ENCODE measurements at places on chromosomes 16 and 17.

DNA sequence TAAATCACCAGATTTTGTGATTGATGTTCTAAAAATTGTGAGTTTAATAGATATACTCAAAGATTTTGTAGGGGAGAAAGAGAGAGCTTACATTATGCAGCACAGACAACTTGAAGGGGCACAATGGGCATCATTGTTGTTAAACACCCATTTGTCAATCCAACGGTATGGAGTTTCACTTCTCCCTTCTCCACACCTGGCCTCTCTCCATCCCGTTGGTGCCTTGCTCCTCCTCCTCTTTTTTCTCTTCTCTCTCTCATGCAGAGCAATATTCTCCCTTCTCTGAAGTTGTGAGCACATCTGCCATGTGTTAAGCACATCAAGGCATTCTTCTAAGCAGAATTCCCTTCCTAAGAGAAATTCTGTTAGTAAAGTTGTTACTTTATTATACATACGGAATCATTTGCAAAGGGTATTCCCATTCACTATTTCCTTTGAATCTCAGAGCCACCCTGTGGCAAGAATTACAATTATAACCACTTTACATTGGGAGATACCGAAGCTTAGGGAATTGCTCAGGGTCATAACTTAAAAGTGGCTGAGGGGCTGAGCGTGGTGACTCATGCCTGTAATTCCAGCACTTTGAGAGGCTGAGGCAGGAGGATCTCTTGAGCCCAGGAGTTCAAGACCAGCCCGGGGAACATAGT is 40.5 kb upstream of the SKAP1 start:
- DNase-seq, result no peak

GRCh38 chr17:49349541-49349940 is 12.5 kb downstream of the ZNF652 start:
- DNase-seq, result no peak

- peak; percentile 26 for DNase-seq
Measured at GRCh38 chr16:12758670-12759558, 44.8 kb downstream of the CPPED1 start.

DNA sequence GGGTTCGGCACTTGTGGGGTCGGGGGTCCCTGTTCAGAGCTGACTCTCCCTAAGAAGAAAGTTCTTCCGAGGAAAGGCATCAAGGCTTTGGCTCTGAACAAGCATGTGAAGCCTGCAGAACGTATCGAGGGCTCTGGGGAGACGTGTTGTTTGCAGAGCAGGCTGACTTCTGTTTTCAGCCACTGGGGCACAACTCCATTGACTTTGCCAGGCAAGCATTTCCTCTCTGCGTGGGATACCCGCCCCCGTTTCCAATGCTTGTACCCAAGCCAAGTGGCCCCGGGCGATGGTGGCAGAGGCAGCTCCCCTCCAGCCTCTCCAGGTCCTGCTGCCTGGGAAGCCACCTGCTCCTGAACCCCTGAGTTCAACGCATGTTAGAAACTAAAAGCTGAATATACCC is 255.7 kb downstream of the RBFOX3 start:
- DNase-seq, result no peak

- no peak for DNase-seq
Measured at GRCh38 chr17:28345419-28346198, 10.0 kb downstream of the TNFAIP1 start.

DNA sequence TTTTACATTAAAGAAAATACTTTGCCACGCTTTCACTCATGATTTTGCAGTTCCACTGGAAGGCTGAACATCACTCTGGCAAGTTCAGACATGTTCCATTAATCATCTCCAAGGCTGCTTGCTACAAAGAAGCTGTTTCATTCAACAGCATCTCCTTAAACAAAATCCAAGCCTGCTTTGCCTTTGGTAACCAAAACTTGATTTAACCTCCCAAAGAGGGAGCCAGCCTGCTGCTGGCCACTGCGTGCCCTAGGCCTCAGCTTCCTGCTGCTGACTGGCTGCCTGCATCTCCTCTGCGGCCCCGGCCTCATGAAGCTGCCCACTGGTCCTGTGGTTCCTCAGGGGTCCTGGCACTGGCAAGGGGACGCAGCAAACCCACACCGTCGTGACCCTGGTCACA is 31.8 kb downstream of the ANKRD11 start:
- no peak for DNase-seq

DNA sequence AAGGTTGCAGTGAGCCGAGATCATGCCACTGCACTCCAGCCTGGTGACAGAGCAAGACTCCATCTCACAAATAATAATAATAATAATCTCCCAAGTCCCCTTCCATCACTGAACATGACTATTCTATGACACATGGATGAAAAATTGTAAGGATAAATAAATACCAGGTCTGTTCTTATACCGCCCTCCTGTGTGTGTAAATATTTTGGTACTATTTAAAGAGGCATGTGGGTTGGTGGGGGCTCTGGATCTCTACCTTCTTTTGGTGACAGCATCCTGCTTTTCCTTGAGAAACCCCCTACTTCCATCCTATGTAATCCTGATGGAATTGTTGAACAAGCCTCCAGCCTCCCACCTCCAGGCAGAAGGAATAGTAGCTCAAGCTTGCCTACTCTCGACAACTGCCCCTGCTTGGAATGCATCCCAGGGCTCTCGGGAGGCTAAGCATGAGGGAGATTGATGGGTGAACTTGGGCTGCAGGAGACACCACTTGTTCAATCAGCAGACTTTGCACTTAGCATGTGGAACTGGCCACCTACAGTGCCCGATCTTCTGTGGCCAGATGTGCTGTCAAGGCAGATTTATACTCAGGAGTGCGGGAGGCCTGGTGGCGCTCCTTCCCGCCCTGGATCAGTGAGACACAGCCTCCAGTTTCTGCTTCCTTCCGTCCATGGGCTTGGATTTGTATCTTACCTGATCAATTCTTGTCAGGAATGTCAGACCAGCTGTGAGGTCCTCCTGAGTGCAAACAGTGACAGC is 287.4 kb downstream of the SLC39A11 start:
- no peak for DNase-seq

DNA sequence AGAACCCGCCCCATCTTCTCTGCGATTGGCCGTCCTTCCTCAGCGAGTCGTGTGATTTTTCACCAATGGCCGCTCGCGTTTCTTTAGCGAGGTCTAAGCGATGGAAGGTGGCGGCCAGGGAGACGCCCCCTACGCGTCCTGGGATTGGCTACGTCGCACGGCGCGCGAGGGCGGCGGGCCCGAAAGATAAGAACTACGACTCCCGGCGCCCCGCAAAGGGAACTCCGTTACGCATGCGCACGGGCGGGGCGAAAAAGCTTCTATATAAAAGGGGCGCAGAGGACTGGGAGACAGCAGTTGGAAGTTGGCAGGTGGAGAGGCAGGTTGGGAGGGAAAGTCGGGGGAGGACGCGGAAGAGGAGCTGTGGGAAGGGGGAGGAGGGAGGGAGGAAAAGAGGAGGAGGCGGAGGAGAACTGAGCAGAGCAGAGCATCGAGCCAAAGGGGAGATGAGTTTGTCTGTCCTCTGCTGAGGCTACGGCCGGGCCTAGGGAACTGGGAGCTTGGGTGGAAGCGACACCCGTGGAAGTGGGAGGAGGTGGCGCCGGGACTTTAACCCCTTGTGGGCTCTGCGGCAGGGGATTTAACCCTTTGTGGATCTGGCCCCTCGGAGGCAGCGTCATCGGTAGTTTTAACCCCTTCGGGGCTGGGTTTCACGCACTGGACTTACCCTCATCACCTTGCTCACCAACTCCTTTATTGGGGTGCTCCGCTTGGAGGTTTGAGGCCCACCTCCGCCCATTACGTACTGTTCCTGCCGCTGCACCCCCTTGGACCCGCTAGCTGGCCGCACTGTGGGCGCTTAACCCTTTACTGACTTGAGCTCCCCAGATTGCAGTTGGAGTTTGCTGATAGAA is at the start of gene HEXIM1:
HEXIM1 (plus strand) TSS at position 293 of the 854 bp plus-strand sequence. CDS start 716 bp downstream, outside the sequence.
- DNase-seq, result peak; percentile 100

DNA sequence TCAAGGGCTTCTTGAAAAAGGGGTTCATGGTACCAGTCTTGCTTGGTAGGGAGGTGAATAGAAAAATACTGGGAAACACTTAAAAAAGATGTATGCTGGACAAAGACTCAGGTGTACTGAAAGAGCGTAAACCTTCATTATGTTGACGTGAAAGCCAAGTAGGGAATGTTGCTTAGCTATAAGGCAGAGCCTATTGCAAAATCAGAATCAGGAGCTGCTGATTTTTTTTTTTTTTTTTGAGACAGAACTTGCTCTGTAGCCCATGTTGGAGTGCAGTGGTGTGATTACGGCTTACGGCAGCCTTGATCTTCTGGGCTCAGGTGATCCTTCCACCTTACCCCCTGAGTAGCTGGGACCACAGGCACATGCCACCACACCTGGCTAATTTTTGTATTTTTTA is 3.9 kb downstream of the TMEM94 start:
- DNase-seq, result no peak

- DNase-seq, result no peak
Measured at GRCh38 chr16:719815-720446, 1.0 kb upstream of the ANTKMT start.

All from GM12865 (cell line).